ENCODE measurements at places on chromosomes 4 and X. TPM values are rescaled to one million over a fixed set of nuclear protein-coding genes. Genes with fewer than 3 reads are reported as not detected.

The NLGN3 gene
- total RNA-seq = 0.69 TPM

The RAB39B gene
- total RNA-seq = 47.7 TPM

The PHOX2B gene
- total RNA-seq = not detected

The HTN1 gene
- not detected for total RNA-seq

The FAM47A gene
- total RNA-seq = not detected

The NIPAL1 gene
- total RNA-seq = 3.0 TPM

The PHKA1 gene
- total RNA-seq = 24.7 TPM

The BMP3 gene
- not detected for total RNA-seq

DNA sequence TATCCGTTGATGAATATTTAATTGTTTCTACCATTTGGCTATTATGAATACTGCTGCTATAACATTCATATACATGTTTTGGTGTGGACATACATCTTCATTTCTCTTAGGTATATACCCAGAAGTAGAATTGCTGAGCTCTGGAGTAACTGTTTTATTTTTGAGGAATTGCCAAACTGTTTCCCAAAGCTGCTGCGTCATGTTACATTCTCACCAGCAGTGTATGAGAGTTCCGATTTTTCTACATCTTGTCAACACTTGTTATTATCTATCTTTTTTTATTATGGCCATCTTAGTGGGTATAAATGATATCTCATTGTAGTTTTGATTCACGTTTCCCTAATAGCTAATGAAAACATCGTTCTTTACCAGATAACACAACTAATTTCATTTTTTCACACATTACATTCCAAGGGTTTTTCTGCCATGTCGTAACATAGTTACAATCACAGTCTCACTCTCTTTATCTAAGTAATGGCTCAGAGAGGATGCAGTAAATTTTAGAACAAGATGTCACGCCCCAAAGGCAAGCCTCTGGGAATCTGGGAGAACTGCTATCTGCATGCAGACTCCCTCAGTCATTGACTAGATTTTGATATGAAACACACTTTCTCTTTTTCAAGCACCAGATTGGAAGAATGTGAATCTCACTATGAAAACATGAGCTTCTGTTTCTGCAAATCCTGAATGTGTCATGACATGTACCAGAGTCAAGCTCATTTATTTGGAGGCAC lies 10.3 kb downstream of the ARHGAP6 start:
- DNase-seq = no peak

GRCh38 chrX:119130911-119131310 lies 3.3 kb upstream of the KIAA1210 start:
- no peak for DNase-seq

DNA sequence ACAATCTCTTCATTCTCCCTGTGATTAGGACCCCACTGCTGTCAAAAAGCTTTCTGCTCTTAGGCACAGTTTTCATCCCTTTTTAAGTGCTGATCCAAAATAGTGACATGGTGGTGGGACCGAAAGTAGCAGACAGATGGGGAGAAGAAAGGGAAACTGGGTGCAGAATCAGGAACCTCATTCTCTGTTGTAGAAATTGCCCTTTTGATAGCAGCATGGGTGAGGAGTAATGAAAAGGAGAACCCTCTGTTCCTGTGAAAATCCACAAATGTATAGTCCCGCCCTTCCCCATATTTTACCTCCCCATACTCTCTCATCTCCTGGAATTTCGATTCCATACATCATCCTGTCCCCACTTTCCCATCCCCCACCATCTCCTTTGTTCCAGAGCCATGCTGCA lies 126.5 kb downstream of the STIM2 start:
- no peak for DNase-seq

GRCh38 chr4:144374065-144374464 lies 233.5 kb upstream of the GYPA start:
- no peak for DNase-seq

DNA sequence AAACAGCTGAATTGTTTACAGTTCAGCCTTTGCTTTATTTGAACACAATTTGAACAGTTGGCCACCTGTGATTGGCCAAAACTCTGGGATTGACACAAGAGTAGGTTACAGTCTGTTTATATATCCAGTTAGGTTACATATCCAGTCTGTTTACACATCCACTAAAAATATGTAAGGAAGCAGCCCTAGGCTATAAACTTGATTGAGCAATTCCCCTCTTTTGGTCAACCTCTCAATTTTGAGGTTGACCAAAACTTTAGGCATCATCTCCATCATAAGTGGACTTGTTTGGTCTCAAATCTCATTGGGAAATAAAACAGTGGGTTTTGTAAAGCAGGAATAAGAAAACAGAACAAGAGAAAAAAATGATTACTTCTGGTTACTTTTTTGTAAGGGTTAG lies 190.8 kb downstream of the SPATA18 start:
- DNase-seq = no peak

DNA sequence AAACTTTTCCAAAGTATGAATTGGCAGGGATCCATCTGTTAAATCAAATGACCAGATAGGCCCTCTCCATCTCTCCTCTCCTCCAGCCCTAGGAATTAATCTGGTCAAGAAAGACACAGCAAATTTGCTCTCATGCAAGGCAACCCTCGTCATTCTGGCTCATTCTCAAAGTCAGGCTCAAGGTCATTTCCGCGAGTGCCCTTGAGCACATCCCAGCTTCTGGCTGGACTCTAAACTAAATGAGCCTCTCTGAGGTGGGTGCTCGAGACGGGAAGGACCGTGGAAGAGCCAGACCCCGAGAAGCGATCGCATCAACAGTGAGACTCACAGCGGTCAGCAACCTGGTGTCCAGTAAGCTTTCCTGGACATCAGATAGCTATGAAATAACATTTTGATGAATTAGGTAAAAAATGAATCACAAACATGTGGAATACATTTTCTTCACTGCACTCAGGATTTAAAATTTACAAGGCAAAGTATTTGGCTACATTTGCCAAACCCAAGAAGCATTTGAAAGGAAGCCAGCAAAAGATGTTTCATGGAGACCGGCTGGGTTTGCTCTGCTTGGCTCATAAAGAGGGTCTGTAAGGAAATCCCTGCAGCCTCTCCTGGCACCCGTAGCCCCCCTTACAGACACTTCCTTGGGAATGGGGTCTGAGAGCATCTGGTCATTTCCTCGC lies 121.0 kb downstream of the ENPP6 start:
- no peak for DNase-seq

- DNase-seq = no peak
Observed at GRCh38 chr4:183149616-183150539, 50.8 kb downstream of the WWC2 start.

DNA sequence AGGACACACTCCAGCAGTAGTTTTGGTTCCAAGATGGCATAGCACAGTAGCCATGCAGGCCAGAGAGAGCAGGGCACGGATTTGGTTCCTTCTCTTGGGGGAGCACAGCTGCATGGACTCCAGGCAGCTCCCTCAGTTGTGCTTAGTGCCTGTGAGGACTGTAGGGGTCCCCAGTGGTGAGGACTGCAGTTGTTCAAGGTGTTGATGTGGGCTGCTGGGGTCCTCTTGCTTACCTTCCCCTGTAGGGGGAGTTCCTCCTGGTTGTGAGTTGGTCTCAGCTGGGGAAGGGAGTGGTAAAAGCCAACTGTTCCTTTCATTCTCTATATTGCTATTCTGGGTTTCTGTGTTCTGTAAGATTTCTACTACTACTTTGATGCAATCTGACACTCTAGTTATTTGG lies 606.5 kb downstream of the MAGEB5 start:
- DNase-seq = no peak

DNA sequence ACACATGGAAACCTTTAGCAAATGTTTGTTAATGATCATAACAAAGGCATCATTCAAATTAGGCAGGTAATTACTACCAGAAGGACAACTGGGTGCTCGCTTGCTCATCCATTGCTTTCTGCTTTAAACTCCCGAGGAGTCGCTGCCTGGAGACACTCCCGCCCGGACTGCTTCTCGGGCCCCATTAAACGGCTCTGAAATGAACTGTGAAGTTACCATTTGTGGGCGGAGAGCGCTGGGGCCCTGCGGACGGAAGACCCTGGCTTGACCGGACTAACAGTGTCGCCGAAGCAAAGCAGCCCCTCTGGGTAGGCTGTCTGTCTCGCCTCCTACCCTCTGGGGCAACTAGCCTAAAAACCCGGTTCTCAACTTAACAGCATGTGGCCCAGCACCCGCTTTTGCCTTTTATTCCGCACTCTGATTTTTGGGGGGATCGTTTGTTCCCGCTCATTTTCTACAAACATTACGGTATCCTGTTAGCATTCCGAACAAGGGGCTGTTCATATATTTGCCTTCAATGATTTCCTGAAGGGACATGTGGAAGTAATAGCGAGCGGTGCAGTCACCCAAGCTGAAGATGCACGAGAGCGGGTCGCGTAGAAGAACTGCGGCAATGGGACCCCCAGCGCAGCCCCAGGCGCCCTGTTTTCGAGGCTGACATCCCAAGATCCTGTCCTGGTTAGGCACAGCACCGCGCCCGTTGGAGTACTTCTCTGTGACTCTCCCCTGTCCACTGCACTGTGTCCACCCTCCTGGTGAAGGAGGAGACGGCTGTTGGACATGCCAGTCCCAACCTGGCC lies 1.6 kb upstream of the PDGFRA start:
- no peak for DNase-seq

- no peak for DNase-seq
Observed at GRCh38 chr4:71807469-71807868, 23.6 kb upstream of the GC start.

DNA sequence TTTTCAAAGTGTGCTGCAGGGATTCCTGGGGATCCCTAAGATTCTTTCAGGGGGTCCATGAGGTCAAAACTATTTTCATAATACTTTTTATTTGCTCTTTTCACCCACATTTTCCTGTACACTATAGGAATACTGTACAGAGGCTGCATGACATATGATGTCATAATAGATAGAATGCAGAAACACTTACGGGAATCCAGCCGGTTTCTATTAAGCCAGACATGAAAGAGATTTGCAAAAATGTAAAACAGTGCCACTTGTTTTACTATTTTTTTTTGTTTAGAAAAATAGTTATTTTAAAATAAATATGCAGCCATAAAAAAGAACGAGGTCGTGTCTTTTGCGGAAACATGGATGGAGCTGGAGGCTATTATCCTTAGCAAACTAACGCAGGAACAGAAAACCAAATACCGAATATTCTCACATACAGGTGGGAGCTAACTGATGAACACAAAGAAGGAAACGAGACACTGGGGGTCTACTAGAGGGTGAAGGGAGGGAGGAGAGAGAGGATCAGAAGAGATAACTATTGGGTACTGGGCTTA lies 5.0 kb downstream of the ZFX start:
- no peak for DNase-seq

GRCh38 chr4:17665346-17665745 lies 50.9 kb downstream of the MED28 start:
- DNase-seq = no peak

- no peak for DNase-seq
Observed at GRCh38 chrX:20361081-20361889, 94.6 kb upstream of the RPS6KA3 start.

DNA sequence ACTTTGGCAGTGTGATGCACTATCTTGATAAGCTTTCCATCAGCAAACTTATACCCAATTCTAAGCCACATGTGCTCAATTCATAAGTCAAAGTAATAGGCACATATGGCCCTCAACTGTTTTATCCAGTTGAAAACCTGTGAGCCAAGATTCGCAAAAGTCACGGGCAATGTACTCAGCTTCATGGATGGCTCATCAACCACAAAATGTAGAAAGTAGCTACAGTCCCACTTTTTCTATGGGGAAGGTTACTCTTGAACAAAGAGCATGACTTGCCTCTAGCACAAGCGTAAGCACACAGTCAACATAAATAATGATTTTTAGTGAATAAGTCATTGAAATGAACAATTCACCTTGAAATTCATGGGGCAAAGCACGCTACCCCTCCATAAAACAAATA lies 25.1 kb upstream of the DDX53 start:
- no peak for DNase-seq

Measured in NCI-H460 (cell line).